Left ventricle myocardium superior (tissue), 1 donor: ENCODE measurements at places on chromosomes 2 and 18.

DNA sequence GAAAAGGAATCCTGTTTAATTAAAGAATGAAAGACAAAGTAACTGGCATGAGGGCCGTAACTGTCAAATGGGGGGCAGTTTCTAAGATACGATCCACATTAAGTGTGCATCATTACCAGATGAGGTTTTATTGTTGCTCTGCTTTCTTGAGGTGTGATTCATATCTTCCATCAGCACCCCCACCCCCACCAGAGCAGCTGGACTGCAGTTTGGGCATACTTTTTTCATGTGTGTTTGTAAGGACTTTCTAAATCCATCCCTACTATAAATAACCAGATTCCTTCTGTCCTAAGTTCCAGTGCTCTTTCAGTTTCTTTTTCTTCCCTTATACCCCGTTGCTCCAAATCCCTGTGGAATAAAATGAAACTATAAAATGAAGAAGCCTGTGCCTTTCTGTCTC lies 142.1 kb downstream of the CDCA7 start:
- no peak for DNase-seq

DNA sequence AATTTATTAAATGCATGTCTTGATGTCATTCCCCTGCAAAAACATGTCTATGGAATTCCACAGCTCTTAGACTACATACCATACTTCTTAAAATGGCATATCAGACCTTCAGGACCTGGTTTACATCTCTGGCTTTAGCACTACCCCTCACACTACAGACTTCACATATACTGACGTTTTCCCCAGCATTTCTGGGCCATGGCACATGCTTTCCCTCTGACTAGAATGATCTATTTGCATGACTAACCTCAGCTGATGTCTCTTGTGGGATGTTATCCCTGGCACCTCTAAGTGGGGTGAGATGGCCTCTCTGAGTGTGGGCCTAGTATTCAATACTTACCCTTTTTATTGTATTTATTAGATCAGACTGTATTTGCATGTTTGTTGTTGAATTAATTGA lies 381.6 kb downstream of the ERBB4 start:
- DNase-seq, result no peak

- no peak for DNase-seq
Measured at GRCh38 chr2:18096836-18097405, 218.5 kb downstream of the KCNS3 start.

DNA sequence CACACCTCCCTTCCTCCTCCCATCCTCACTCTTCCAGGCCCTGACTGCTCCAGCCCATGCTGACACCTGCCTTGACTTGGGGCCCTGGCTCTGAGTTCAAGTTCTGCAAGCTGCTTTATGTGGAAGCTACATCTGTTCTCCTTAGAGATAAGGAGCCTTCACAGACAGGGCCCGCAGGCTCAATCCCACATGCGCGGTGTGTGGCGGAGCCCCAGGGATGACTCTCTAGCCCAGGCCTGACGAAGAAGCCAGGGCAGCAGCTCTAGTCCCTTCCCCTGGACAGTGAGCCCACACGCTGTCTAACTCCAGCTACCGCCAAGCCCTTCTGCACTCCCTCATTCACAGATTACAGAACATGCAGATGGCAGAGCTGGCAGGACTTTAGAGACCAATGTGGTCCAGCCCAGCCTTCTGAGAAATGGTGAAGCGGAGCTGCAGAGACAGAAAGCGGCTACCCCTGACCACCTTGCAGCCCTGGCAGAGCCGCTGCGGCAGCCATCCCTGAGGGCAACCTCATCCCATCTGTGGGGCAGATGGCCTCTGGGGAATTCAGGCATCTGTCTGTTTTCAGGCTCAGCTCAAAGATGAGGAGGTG lies 304.3 kb downstream of the CELF4 start:
- no peak for DNase-seq

DNA sequence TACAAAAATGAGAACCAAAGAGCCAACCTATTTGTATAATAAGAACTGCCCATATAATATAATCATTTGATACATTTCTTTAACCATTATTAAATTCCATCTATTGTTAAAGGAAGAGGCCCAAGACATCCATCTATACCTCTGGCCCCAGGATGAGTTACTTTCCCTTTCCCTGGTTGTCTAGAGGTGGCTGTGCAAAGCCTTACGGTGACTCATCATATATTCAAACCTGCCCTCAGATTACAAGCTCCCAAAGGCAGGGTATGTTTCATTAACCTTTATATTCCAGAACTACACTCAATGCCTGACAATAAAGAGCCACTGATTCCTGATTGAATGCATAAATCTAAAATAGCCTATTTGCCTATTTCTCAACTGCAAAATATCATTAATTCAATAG lies 105.8 kb upstream of the PID1 start:
- no peak for DNase-seq

DNA sequence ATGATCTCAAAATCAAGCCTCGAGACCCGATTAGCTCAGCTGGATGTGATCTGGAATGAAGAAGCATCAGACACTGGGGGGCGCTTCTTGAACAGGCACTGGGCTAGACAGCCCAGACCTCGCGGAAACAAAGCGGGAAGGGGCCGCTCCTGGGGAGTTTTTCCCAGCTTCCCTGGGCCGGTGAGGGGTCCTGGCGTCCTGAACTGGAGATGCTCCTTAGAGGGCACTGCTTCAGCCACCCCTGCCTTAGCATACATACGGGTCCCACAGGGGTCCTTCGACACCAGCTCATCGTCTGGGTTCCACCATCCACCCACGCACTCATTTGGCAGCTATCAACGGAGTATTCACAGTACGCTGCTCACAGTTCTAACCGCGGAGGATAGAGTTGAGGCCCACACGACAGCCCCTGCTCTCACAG lies 146.7 kb downstream of the TSN start:
- peak; percentile 54 for DNase-seq

DNA sequence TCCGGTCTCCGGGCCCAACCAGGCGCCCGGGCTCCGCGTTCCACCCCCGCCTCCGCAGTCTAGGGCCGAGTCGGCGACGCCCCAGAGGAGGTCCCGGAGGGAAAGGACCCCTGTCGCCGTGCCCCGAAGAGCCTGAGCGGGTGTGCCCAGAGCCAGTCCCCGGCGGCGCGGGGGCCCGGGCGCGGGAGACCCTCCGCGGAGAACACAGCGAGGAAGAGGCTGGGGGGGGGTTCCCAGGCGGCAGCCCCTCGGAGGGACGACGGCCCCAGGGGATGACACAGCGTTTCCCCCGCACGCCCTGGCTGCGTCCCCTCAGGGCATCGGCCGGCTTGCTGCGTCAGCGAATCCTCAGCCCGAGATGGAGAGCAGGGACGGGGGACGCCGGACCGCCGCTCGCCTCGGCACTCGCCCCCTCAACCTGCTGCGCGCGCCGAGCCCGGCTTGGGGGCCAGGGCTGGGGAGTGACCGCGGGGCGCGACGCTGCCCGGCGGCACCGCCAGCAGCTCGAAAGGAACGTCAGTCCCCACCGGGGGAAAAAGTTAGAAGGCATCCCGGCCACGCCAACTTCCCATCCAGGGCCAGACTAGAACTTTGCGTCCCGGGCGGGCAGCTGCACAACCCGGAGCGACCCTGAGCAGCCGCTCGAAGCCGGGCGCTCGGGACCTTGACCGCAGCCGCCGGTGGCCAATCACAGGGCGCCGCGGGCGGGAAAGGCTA lies 711 bp downstream of the SFXN5 start:
- peak; percentile 58 for DNase-seq

- no peak for DNase-seq
Measured at GRCh38 chr2:118846442-118846952, 951 bp downstream of the EN1 start.

DNA sequence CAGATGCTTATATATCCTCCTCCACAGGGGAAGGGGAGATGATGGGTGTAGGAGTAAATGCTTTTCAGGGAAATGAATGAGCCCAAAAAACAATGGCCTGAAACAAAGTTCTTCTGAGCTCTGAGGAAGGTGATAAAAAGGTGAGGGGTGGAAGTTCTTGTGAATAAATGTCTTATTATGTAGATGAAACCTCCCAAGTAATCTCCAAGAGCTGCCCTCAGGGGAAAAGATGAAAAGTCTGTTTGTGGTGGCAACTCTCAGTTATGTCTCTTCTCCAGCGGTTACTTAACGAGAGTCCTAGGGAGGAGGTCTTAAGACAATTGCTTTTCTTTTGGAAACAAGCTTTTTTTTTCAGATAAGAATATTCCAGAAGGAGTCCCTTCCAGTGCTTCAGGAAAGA lies 115.5 kb upstream of the CHAC2 start:
- DNase-seq, result no peak

DNA sequence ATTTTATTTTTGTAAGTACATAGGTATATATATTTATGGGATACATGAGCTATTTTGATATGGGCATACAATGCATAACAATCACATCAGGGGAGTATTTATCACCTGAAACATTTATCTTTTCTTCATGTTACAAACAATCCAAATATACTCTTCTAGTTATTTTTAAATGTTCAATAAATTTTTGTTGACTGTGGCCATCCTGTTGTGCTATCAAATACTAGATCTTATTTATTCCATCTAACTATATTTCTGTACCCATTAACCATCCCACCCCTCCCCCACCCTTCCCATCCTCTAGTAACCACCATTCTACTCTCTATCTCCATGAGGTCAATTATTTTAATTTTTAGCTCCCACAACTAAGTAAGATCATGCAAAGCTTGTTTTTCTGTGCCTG lies 157.0 kb downstream of the CD226 start:
- DNase-seq, result no peak

GRCh38 chr2:122194546-122194945 lies 439.1 kb downstream of the TSN start:
- no peak for DNase-seq

DNA sequence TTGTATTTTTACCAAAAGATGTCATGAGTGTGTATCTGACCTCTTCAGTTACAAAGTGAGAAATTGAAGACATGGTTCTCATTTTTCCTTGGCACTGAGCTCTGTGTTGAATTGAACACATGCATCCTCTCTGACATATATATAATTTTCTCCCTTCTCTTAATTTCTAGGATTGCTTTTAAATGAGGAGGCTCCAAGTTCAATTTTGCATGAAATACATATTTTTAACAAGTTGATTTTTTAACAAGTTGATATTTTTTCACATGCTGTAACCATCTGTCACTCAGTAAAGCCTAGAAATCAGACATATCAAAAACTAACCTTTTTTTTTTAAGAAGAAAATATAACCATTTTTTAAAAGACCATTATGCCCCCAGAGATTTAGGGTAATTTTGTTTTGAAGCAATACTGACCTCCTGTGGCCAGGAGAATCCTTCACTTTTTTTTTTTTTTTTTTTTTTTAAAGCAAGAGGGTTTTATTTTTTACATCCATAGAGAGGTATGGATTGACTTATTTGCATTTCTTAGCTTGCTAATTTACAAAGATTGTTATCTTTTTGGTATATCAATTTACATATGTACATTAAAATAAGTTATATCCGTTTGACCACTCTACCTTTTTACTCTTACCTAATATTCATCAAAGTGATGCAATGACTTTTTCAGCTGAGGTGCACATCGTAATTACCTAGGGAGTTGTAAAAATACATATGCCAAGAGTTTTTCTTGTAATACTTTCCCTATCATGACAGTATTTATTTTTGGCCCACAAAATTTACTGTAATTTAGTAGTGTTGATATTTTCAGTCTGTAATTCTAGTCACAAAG lies 161.8 kb downstream of the SOCS6 start:
- no peak for DNase-seq

DNA sequence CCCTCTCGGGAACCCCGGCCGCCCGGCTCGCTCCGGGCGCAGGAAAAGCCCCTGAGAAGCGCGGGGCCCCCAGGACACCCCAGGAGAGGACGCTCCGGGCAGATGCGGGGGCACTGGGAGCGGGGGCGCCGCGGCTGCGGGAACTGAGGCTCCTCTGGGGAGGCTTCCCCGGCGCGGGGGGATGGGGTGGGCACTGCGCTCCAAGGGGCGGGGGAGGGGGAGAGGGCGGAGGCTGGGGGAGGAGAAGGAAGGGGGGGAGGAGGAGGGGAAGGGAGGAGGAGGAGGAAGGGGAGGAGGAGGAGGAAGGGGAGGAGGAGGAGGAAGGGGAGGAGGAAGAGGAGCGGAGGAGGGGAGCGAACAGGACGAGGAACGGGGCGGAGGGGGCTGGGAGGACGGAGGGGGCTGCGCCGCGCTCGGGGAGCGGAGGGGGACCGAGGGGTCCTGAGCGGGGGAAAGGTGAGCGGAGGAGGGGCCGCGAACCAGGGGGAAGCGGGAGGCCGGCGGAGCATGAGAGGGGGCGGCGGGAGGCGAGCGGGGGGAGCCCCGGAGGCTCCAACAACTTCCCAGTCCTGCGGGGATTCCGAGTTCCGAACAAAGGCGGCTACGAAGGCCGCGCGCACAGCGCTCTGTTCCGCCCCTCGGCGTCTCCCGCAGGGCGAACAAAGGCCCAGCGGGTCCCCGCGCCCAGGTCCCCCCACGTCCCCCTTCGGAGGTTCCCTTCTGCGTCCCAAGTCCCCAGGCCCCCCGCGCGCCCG lies 742 bp downstream of the PXDN start:
- DNase-seq, result peak; percentile 60

DNA sequence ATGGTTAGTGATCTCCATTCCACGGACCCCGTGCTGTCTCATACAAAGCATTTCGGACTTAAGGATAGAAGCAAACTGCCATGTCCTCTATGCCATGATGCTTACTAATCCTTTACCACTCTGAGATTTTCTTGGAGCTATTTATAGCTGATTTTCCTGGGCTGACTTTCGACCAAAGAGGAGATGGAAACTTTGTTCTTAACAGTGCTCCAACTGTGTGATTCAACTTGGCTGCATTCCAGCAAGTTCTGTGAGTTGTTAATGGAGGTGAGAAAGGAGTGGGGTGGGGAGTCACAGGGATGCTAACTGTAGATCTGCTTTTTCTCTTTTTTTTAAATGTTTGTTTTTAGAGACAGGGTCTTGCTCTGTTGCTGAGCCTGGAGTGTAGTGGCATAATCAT lies 45.5 kb upstream of the MSH2 start:
- no peak for DNase-seq

DNA sequence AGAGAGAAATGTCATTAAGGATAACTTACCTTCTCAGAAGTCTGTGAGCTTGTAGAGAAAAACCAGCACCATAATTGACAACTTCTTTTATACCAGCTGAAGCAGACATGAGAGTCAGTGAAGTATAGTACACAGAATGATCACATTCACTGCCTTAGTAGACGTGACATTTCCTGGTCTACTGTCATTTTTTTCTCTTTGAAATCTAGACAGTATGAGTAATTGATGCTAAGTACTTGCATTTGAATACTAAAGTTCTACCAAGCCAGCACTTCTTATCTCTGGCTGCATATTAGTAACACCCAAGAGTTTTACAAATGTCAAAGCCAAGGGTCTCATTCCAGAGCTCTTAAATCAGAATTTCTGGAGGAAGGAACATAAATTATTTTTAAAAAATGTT lies 25.4 kb upstream of the ACADL start:
- no peak for DNase-seq

GRCh38 chr18:3129053-3129864 lies 90.5 kb downstream of the MYOM1 start:
- DNase-seq, result peak; percentile 87
